Eye (tissue), 1 donor: ENCODE measurements at places on chromosomes 1 and 21.
A peak's percentile ranks its signal among the peaks of the same experiment; 100 is the strongest.

GRCh38 chr1:117817629-117818028 is 111.8 kb downstream of the GDAP2 start:
- DNase-seq: no peak

DNA sequence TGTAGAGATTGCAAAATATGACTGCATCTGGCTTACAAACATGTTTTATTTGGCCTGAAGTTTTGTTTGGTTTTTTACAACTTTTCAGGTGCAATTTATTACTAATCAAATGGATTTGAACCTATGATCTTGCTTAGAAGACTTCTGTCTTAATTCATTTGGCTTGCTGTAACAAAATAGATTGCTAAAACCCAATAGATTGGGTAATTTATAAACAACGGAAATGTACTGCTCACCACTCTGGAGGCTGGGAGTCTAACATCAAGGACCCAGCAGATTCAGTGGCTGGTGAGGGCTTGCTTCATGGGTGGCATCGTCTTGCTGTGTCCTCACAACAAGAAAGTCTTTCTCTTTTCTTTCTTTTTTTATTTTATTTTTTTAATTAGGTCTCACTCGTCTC is 72.9 kb downstream of the LBR start:
- no peak for DNase-seq

GRCh38 chr1:226788965-226789364 is 49.9 kb upstream of the ITPKB start:
- no peak for DNase-seq

GRCh38 chr1:200380589-200381021 is 29.2 kb downstream of the ZNF281 start:
- DNase-seq: no peak

DNA sequence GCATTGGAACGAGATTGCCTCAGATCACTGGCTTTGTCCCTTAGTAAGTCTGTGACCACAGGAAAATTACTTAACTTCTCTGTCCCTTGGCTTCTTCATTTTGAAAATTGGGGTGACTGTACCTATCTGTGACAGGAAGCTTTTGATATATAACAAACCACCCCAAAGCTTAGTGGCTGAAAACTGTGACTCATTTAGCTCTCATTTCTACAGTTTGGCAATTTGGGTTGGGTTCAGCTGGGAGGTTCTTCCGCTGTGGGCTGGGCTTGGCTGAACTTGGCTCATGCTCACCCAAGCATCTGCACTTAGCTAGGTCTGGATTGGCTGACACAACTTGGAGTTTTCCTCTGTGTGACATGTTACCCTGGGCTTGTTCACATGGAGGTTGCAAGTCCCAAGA is 14.0 kb downstream of the C1orf94 start:
- no peak for DNase-seq

- peak; percentile 56 for DNase-seq
Measured at GRCh38 chr1:97630948-97631347, 289.9 kb downstream of the DPYD start.
